HuH-7.5 (cell line): ENCODE measurements at places on chromosomes 2 and 18.

GRCh38 chr2:144414324-144414845 lies 105.5 kb downstream of the ZEB2 start:
- DNase-seq = no peak

DNA sequence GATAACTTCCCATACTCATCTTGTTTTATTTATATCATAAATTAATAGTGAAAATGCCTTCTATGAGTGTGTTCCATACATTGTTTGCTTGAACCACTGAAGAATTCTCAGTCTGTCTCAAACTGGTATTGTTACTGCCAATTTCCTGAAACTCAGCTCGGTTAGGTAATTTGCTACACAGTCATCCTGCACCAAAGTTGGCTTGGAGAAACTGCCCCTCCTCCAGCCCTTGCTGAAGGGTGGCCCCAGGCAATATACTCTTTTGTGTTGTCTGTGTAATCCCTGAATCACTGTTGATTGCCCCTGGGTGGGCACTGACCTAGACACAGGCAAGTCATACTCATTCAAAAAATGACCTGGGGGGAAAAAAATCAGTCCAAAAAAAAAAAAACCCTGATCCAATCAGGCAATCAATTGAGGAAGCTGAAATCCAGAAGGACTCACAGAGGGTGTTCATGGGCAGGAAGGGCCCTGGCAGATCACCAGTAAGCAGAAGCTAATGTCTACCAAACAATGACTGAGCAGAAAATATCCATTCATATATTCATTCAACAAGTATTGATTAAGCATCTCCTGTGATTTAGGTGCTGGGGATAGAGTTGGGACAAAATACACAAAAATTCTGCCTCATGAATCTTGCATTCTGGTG lies 3.8 kb upstream of the SESTD1 start:
- no peak for DNase-seq

DNA sequence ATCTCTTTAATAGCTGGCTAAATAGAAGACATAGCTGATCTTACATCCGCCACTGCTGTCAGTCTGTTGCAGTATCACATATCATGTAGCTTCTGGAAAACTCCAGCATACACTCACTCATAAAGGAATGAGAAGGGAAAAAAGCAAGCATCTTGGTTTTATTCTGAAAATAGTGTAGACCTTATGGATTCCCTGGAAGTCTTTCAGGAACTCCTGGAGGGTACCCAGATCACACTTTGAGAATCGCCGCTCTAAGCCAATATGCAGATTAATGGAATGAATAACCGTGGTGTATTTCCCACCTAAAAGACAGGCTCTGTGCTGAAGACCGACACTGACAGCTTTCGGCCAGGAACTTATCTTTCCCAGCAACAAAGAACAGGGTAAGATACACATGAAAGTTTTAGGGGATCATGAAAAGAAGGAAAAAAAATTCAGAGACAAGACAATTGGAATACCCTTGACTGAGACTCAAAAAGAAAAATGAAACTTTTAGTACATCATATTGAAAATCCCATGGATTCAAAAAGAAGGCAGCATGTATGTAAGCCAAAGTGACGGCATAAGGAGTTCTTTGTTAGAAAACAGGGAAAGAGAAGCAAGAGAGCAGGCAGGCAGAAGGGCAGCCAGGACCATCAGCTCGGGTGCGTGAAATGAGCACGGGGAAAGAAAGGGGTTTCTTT lies 56.4 kb upstream of the SEC11C start:
- DNase-seq = no peak

DNA sequence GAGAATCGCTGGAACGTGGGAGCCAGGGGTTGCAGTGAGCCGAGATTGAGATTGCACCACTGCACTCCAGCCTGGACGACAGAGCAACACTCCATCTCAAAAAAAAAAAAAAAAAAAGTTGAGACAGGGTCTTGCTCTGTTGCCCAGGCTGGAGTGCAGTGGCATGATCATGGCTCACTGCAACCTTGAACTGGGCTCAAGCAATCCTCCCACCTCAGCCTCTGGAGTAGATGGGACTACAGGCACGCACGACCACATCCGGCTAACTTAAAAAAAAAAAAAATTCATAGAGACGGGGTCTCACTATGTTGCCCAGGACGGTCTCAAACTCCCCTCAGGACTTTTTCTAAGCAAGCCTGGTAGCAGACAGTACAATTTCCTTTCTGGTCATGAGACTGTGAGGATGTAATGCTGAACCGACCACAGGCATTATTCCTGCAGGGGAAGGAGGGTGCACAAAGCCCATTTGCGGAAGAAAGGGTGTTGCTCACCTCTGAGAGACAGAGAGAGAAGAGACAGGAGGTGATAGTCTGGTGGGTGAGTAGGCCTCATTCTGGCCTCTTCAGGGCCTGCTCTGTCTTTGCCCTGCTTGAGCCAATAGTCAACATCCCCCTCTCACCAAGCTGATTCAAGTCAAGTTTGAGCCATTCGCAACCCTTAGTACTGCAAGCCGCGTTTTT lies 205.3 kb downstream of the ZFP36L2 start:
- no peak for DNase-seq

- DNase-seq = no peak
Observed at GRCh38 chr2:213229814-213230213, 54.5 kb upstream of the SPAG16 start.

GRCh38 chr2:160125828-160126227 lies 63.4 kb upstream of the PLA2R1 start:
- DNase-seq = no peak

DNA sequence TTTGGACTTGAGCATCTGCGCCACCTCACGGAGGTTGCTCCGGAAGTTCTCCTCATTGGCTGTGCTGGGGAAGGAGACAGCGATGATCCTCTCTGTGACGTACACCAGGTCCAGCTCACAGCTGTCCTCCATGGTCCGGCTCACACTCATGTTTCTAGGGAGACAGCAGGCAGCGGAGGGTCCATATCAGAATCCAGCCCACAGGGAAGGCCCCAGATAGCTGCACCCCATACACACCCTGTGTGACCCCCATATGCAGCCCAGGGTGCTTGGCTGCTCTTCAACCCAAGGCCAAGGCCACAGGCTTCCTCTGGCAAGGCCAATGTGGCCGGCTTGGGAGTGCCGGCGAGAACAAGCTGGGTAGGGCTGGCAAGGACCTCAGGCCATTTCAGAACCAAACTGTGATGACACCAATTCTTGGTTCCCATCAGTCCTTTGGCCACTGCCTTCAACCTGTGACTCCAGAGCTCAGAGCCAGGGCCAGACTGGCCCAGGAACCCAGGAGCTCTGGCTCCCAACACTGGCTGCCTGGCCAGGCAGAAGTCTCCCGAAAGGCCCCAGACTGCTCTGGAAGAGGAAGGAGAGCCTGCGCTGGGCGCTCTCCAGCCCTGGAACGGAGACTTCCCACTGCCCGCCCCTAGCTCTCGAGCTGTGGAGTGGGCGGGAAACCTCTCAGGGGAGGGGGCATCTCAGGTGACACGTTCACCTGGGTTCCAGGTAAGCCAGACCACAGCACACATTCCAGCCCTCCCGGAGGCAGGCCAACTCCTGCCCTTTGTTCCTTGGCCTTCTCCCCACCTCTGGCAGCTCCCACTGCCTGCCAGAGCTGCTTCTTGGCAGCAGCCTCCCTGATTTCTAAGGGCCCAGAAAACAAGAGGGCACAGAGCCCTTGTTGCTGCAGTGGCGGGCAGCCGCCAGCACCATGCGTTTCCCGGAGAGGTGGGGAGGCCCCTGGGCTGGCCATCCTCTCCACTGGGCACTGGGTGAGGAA lies 104.7 kb downstream of the TNS1 start:
- DNase-seq = no peak

GRCh38 chr2:146931109-146931508 lies 913.7 kb upstream of the ACVR2A start:
- no peak for DNase-seq

- DNase-seq = no peak
Observed at GRCh38 chr2:46811379-46812310, 104.0 kb downstream of the MCFD2 start.

GRCh38 chr2:71078624-71079023 lies 10.2 kb downstream of the NAGK start:
- DNase-seq = no peak
